SK-N-SH (cell line): ENCODE measurements at places on chromosomes 3 and 15.

- DNase-seq = no peak
Observed at GRCh38 chr3:115615001-115615814, 8.1 kb upstream of the GAP43 start.

DNA sequence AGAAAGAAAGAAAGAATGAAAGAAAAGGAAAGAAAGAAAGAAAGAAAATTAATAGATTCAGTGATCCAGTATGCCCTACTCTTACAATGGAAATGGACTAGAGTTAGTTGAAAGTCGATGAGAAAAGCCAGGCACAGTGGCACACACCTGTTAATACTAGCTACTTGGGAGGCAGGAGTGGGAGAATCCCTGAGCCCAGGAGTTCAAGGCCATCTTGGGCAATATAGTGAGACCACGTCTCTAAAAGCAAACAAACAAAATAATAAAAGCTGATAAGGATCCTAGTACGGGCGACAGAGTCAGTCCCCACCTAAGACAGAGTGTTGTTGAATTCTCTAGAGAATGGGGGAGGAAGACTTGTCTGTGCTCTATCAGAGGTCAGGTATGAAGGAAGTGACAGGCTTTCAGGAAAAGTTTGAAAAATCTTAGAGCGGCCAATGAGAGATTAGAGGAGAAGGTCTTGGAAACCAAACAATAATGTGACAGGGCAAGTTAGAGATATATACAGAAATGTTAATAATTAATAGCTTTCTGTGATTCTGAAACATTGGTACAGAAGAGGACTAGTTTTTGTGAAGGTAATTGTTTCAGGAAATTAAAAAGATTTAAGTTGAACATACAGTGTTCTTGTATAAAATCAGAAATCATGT is 117.9 kb upstream of the PTX3 start:
- no peak for DNase-seq

DNA sequence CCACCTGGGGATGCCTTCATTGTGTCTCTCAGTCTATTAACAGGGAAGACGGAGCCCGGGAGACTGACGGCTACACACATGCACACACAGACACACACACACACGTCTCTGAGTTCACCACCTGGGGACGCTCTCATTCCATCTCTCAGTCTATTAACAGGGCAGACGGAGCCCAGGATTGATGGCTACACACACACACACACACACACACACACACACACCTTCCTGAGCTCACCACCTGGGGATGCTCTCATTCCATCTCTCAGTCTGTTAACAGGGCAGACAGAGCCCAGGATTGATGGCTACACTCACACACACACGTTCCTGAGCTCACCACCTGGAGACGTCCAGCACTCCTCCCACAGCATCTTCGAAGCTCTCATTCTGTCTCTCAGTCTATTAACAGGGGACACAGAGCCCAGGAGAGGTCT is 143.9 kb downstream of the OR4M2 start:
- DNase-seq = no peak

- DNase-seq = peak; percentile 7
Observed at GRCh38 chr3:67518236-67518635, 136.2 kb downstream of the SUCLG2 start.

DNA sequence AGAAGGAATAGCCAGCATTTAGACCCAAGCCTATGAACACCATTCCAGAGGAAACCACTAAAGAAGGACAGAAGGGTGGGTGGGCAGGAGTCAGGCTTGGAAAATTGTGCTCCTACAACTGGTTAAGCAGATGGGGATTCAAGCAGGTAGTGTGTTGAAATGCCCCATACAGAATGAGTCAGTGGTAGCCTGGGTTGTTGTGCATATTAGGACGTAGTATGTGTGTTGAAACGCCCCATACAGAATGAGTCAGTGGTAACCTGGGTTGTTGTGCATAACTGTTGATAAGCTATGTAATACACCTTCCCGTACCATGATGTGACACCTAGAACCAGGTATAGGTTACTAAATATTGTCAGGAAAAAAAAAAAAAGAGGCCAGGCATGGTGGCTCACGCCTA is 34.0 kb downstream of the MINDY4B start:
- no peak for DNase-seq

DNA sequence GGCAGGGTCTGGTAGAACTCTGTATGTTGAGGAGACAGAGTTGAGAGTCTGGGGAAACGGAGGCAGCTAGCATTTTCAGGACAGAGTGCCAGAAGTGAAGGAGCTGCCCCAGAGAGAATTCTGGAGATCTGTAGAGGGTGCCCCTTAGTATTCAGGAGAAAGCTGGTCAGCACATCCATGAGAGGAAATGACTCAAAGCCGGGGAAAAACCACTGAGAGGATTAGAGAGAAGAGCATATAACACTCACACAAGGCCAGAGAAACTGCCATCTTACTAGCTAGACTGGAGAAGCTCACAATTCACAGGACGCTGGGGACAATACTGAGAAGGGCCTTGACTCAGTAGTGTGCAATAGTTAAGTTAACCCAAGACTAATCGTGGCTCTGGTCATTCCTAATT is 75.7 kb upstream of the DPPA4 start:
- DNase-seq = no peak

DNA sequence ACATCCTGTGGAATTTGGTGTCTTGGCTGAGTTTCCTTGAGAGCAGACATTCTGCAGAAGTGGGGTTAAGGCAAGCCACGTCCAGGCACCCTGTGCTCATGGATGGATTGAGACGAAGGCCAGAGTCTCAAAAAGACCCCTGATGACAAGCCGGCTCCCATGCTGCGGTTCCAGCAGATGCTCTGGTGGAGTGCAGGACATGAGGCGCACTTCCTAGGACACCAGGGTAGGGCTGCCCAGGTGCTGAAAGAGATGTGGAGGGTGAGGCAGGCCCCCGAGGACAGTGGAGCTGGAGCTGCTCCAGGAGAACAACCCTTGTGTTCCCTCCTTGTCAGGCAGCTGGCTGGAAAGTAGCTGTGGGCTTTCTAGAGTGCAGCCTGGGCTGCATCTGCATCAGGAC is 81.0 kb downstream of the ASB7 start:
- DNase-seq = no peak

GRCh38 chr3:9715764-9716437 is 12.3 kb downstream of the CPNE9 start:
- DNase-seq = no peak

DNA sequence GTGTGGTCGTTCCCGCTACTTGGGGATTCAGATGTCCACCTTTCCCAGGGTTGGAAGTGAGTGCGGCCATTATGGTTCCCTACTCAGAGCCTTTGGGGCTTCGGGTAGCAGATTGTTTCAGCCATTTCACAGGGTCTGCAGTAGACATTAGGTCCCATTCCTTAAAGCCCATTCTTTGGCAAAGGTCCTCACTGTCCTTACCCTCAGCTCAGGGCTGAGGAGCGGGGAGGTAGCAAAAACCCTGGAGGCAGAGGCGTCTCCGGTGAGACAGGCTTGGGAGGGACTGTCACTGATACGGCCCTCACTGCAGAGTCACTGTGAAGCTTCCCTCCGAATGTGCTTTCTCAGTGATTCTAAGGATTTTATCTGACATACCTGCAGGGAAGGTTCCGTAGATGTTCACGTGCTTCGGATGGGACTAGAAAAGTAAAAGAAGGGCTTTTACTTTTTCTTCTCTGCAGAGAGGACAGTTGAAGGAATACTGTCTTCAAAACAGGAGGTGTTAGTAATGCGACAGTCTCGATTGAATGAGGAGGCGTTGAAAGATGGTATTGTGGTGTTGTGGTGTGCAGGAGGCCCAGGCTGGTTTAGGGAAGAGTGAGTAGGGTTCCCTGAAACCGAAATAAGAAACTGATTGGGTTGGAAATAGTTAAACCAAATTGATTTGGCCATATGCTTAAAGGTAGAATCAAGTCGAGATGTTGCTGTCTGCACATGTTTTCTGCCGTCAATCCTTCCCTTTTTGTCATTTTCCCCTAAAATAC is 630 bp downstream of the ATP6V1A start:
- peak; percentile 11 for DNase-seq

- DNase-seq = no peak
Observed at GRCh38 chr15:90597577-90597976, 67.9 kb downstream of the CRTC3 start.

- no peak for DNase-seq
Observed at GRCh38 chr3:139292192-139292591, 51.6 kb upstream of the MRPS22 start.

- no peak for DNase-seq
Observed at GRCh38 chr3:196013587-196014487, 68.1 kb downstream of the TFRC start.

- no peak for DNase-seq
Observed at GRCh38 chr15:80549191-80549590, 145.0 kb downstream of the ARNT2 start.

DNA sequence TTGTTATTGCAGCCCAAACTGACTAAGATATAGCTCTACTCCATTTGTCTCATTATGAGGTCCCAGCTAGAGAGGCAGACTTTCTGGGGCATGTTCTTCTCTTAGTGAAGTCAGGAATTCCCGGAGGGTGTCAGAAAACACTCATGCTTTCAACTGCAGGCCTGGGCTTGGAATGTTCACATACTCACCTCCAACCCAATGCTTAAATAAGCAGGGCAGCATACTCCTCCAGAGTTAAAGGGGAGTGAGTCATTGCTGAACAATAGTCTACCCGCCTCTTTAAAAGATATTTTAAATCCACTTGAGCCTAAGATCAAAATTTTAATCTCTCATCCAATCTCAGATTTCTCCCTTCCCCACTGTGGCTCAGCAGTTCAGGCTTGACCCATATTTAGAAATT is 167.8 kb upstream of the DPH6 start:
- DNase-seq = no peak

GRCh38 chr3:159929171-159930141 is 59.2 kb upstream of the IL12A start:
- DNase-seq = no peak

DNA sequence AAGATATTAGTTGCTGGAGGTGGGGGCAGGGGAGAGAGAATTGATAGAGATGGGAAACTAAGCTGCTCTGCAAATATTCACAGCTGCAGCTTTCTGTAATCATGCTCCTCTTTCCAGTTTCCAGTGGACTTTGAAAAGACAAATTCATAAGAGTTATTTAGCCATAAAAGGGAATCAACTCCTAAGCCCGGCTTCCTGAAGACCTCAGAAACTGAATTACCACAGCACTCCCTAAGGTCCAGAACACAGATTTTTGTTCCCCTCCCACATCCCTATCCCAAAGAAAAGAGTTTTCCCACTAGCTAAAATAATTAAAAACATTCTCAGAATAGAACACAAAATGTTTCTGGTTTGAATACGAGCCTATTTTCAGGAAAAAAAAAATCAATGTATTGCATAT is 871.8 kb upstream of the NR2F2 start:
- DNase-seq = no peak

- peak; percentile 97 for DNase-seq
Observed at GRCh38 chr3:138186803-138187295, 252 bp upstream of the ARMC8 start.

- no peak for DNase-seq
Observed at GRCh38 chr3:94423578-94423977, 360.7 kb downstream of the NSUN3 start.

- peak; percentile 79 for DNase-seq
Observed at GRCh38 chr3:130758624-130759369, 12.2 kb upstream of the PIK3R4 start.

- DNase-seq = peak; percentile 11
Observed at GRCh38 chr3:133096900-133097613, 58.9 kb downstream of the TMEM108 start.

GRCh38 chr3:128911911-128912310 is 32.5 kb downstream of the ACAD9 start:
- DNase-seq = no peak

DNA sequence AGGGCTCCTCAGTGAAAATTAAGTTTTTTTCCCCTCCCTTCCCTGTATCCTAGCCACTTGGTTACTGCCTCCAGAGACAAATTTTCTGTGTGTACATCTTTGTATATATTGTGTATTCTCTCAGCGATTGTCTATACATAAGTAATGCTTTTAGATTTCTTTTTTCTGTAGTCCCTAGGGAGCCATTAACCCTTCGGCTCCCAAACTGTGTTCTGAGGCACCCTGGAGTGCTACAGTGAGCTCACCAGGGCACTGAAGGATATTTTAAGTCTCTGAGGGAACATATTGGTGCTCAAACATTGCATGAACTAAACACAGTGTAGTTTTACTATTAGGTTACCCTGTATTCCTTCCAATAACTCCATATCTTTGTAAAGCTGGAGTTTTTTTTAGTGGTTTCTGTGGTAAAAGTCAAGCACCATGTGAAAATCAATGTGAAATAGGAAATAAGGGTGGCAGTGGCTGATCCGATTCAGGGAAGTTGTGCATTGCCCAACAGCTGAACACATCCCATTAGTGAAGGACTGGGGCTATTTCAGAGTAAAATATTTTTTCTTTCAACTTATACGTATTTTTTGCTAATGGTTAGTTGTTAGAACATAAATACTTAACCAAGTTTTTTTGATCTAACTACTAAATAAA is 43.0 kb downstream of the USP13 start:
- DNase-seq = no peak

- DNase-seq = no peak
Observed at GRCh38 chr3:158679547-158680000, 7.1 kb upstream of the LXN start.

GRCh38 chr3:170064108-170064507 is 26.3 kb downstream of the GPR160 start:
- no peak for DNase-seq

DNA sequence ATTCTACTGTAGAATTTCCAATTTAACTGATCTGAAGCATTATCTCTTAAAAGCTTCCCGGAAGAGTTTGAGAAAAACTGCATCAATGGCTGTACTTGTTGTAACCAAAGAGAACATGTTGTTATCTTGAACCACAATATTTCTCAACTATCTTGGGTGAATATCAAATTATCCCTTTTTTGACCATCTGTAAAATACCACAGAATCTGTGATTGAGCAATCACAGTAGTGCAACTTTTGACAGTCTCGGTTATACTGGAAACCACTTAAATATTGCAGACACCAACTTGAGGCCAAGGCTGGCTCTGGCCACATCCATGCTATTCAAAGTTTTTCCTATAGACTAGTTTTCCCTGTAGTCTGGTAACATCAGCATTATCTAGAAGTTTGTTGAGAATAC is 842.8 kb upstream of the EPHA6 start:
- no peak for DNase-seq

DNA sequence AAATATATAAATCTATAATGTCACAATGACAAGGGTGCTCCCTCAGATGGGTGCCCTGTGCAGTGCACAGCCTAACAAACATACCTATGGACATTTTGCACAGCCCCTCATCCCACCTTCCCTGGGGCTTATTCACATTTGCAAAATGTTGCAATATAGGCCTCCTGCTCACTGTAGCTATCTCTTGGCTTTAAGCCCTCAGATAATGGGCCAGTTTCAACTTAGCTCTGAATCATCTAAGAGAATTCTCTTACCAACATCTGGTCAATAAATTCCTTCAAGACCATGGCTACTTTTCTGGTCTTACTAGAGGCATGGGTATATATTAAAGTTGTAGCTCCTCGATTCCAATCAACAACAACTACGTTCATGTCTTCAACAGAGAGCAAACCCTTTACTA is 17.9 kb downstream of the LIPH start:
- DNase-seq = no peak

DNA sequence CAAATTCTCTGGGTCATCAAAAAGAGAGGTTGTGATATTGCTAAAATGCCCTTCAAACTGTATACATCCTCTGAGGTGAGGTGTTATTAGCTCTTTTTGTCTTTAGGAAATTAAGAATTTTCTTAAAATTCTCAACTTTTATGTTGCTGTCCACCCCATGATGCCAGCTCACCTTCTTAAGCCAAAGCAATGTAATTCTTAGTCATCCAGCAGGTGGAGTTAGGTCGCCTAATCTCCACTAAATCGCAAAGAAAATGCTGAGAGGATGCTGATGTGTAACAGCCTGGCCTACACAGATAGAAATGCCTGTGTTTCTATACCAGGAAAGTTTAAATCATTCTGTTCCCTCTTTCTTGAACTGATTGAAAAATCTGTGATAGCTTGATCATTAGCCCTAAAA is 770.2 kb upstream of the ALCAM start:
- DNase-seq = peak; percentile 14
